ENCODE measurements at places on chromosomes 12 and 14. TPM values are rescaled to one million over a fixed set of nuclear protein-coding genes. Genes with fewer than 3 reads are reported as not detected.

GRCh38 chr14:94646066-94646465 is 33.9 kb downstream of the SERPINA3 start:
- H3K4me1 ChIP-seq = no peaks in the 10 kb centered on the region
- no peak overlapping the region for H3K4me3 ChIP-seq
- no peak overlapping the region for H3K27ac ChIP-seq
- H3K27me3 ChIP-seq = no peaks in the 10 kb centered on the region

The CLEC4A gene
- total RNA-seq = not detected

The BICDL1 gene
- total RNA-seq = 9.2 TPM

The ARID4A gene
- 66.0 TPM for total RNA-seq

DNA sequence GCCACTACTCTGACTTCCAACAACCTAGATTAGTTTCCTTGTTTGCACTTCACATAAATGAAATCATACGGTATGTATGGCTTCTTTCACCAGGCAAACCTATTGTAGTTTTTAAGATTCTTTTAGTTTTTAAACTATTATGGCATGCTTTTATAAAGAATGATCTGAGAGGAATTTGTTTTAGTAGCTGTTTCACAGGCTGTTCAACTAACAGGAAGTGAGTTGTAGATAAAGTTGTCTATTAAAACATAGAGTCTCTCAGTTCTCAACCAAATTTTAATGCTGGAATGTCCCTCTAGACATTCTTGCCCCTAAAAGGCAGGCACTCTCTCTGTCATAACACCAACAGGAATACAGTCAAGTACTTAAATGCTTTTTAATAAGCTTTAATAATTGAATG is 102.7 kb upstream of the DACT1 start:
- no peak overlapping the region for H3K4me3 ChIP-seq
- no peak overlapping the region for H3K27ac ChIP-seq
- DNase-seq = no peak
- no peaks in the 10 kb centered on the region for H3K4me1 ChIP-seq

The GPRC5D gene
- total RNA-seq = not detected

DNA sequence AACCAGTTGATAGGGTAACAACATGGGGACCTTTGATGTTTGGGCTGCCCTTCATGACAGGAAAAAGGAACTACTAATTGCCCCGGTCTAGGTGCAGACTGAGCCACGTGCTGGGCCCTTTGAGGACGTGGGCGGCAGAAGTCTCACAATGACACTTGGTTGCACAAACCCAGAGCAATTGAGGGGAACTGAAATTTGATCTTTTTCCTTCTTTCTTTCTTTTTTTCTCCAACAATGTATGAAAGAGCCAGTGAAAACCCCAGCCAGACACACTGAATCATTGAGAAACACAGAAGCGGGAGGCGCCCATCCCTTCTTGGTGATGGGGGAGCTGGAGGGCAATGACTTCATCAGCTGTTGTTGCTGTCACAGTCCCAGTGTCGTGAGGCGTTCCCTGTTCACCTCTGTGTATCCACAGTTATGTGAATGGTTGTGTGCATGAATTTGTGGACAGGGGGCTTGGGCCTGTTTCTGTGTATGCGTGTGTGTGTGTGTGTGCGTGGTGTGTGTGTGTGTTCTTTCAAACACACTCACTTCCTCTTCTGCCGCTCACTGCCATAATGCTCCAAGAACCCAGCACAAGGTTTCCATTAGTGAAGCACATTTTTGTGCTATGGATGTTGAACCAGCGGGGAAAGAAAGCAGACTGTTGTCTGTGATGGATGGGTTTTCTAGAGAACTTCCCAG is 137.5 kb upstream of the CCND2 start:
- H3K4me1 ChIP-seq = no peaks in the 10 kb centered on the region
- no peak for DNase-seq

DNA sequence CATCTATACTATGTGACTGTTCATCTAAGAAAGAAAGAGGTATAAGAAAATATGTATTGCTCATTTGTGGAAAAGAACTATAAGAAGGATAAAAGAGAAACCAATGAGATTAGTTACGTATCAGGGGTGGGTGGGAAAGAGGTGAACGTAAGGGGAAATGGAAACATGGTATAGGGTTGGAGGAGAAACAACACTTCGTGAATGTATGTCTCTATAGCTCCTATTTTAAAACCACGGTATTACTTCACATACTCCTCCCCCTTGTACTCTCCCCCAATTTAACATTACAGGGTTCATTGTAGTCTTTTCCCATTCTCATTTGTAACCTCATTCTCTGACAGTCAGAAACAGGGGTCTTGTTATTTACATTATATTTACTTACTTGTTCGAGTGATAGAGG is 120.4 kb downstream of the FOXG1 start:
- no peak for DNase-seq
- no peaks in the 10 kb centered on the region for H3K4me1 ChIP-seq
- H3K27ac ChIP-seq = no peak overlapping the region

GRCh38 chr12:76874491-76875190 is 4.2 kb downstream of the CSRP2 start:
- no peaks in the 10 kb centered on the region for H3K4me1 ChIP-seq
- H3K27me3 ChIP-seq = no peaks in the 10 kb centered on the region
- H3K36me3 ChIP-seq = no peaks in the 10 kb centered on the region
- DNase-seq = no peak
- no peak overlapping the region for H3K4me3 ChIP-seq

- no peak overlapping the region for H3K27ac ChIP-seq
- no peak for DNase-seq
- H3K27me3 ChIP-seq = no peaks in the 10 kb centered on the region
- H3K4me3 ChIP-seq = no peak overlapping the region
Observed at GRCh38 chr14:75609116-75609515, 30.7 kb downstream of the FLVCR2 start.

The MTA1 gene
- 295 TPM for total RNA-seq

The CLEC2B gene
- total RNA-seq = 4.9 TPM

- peak; percentile 10 for DNase-seq
- H3K36me3 ChIP-seq = no peaks in the 10 kb centered on the region
- H3K27me3 ChIP-seq = no peaks in the 10 kb centered on the region
- H3K27ac ChIP-seq = no peak overlapping the region
- H3K4me3 ChIP-seq = no peak overlapping the region
Observed at GRCh38 chr14:101071493-101071906, 168.0 kb upstream of the RTL1 start.

- DNase-seq = no peak
- no peak overlapping the region for H3K4me3 ChIP-seq
- no peaks in the 10 kb centered on the region for H3K4me1 ChIP-seq
Observed at GRCh38 chr12:111154147-111154834, 214.6 kb downstream of the PHETA1 start.

GRCh38 chr12:107485731-107486130 is 199.9 kb upstream of the PWP1 start:
- DNase-seq = no peak
- H3K4me1 ChIP-seq = no peaks in the 10 kb centered on the region
- H3K4me3 ChIP-seq = no peak overlapping the region
- no peak overlapping the region for H3K27ac ChIP-seq
- no peaks in the 10 kb centered on the region for H3K27me3 ChIP-seq

- H3K36me3 ChIP-seq = no peaks in the 10 kb centered on the region
- no peak for DNase-seq
- H3K4me3 ChIP-seq = no peak overlapping the region
- no peaks in the 10 kb centered on the region for H3K27me3 ChIP-seq
- H3K27ac ChIP-seq = no peak overlapping the region
Observed at GRCh38 chr12:28793581-28794151, 355.4 kb upstream of the FAR2 start.

GRCh38 chr12:128853600-128854197 is 421 bp downstream of the GLT1D1 start:
- no peaks in the 10 kb centered on the region for H3K27me3 ChIP-seq
- no peak for DNase-seq
- H3K4me1 ChIP-seq = no peaks in the 10 kb centered on the region
- no peak overlapping the region for H3K4me3 ChIP-seq

The TEX52 gene
- not detected for total RNA-seq
